Muscle of back (tissue), 13 donors: ENCODE measurements at places on chromosomes 11 and 22.

GRCh38 chr11:11025087-11025486 is 167.2 kb upstream of the ZBED5 start:
- no peak for DNase-seq

DNA sequence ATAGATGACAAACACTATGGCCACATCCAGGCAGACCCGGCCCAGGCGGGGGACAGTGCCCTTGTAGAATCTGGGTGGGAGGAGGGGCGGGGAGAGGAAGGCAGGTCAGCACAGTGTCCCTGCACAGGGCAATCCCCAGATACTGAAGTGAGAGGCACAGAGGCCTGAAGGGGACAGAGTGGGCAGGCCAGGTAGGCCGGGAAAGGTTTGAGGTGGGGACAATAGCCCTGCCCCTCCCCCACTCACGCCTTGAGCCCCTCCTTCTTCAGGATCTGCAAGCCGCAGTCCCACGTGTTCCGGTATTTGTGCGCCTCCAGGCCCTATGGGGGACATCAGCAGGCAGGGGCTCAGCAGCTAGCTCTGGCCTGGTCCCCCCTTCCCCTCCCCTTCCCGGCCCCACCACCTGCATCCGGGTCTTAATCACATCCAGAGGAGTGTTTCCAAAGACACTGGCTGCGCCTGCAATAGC is 2.3 kb downstream of the SLC25A1 start:
- DNase-seq, result no peak

DNA sequence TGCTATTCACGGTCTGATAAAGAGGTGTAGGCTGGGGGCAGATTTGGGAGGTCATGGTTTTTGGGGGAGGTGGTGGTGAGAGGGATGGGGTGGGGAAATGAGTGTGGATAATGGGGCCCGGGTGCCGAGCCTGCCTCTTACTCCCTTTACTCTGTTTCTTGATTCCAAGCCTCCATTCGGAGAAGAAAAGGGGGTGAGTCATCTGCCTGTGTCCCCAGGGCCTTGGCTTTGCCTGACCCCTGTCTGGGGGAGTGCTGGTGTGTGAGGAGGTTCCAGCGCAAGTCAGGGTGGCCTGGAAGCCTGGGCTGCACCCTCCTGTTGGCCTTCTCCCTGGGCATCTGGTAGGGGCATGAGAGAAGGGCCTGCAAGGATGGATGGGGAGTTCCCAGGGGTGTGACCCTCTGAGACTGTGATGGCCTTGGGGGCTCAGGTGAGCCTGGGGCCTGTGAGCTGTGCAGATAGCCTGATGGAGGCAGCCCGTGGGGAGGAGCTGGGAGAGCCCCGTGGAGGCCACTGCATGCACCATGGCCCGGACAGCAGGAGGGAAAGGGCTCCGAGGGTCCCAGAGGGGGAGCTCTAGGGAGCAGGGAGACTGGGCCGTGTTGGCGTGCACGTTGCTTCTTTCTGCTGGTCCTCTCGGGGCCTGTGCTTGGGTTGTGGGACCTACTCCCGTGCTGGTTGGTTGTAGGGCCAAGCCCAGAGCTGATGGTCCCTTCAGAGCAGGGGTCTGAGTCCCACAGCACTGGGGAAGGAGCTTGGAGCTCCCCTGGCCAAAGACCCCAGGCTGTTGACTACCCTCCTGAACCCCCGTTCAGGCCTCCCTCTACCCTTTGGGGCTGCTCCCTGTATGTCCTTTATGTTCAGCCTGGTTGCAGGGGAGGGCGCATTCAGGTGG is 26.3 kb upstream of the ACR start:
- DNase-seq, result no peak

DNA sequence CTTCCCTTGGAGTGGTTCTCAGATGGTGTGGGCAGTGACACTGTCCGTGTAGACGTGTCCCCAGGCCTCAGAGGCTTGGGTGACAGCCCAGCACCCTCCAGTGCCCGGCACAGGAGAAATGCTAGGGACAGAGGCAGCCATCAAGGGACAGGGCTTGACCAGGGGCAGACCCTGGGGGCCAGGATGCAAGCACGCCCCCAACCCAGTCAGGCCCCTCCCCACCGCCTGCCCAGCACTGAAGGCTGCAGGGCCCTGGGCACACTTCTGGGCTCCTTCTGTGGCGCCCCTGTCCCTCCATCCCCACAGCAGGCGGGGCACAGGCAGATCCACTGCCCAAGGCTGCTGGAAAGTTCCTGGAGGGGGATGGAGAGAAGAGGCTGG is 11.1 kb downstream of the IGF2 start:
- peak; percentile 84 for DNase-seq
